ENCODE measurements at places on chromosomes 16 and 17. TPM values are rescaled to one million over a fixed set of nuclear protein-coding genes. Genes with fewer than 3 reads are reported as not detected.

Gene GCGR
- 17.7 TPM for polyA plus RNA-seq

Gene SLC5A10
- polyA plus RNA-seq: 0.70 TPM

Gene MPP3
- 7.7 TPM for polyA plus RNA-seq

Gene CD79B
- 3.1 TPM for polyA plus RNA-seq

Gene ABCC12
- polyA plus RNA-seq: 0.03 TPM

Gene RNPS1
- polyA plus RNA-seq: 194 TPM

Gene ADGRG1
- 58.2 TPM for polyA plus RNA-seq

Gene RASD1
- polyA plus RNA-seq: 0.59 TPM

Gene ITGB3
- 17.0 TPM for polyA plus RNA-seq

Gene DYNLRB2
- polyA plus RNA-seq: 9.4 TPM

Gene TBC1D26
- polyA plus RNA-seq: 0.53 TPM

Gene MPV17L
- polyA plus RNA-seq: 9.0 TPM

Gene WNT9B
- 4.6 TPM for polyA plus RNA-seq

Gene SLC7A6
- 13.1 TPM for polyA plus RNA-seq

Gene SYNGR3
- polyA plus RNA-seq: 1.9 TPM

Gene PITPNM3
- polyA plus RNA-seq: 10.2 TPM

Gene HID1
- polyA plus RNA-seq: 9.2 TPM

Gene HAS3
- 3.1 TPM for polyA plus RNA-seq

Gene KRTAP2-2
- not detected for polyA plus RNA-seq

Gene MMP2
- 271 TPM for polyA plus RNA-seq

Gene TEN1
- polyA plus RNA-seq: 23.3 TPM

Gene KCNG4
- 0.05 TPM for polyA plus RNA-seq

Gene INCA1
- polyA plus RNA-seq: 7.2 TPM

Gene ASGR2
- 2.1 TPM for polyA plus RNA-seq

Gene NPIPA7
- 28.1 TPM for polyA plus RNA-seq

Measured in renal cortex interstitium (tissue), 15 donors.